HEK293T (cell line): ENCODE measurements at places on chromosomes 5 and 9.

- no peak for DNase-seq
These were observed 124.9 kb downstream of the TMEM167A start for GRCh38 chr5:82952326-82952725.

GRCh38 chr9:100426530-100427365 lies at the start of gene MSANTD3:
Gene MSANTD3, plus strand, starts transcription at chr9:100427143. Its CDS starts 14,796 bp downstream, at chr9:100441939.
- peak; percentile 78 for DNase-seq

DNA sequence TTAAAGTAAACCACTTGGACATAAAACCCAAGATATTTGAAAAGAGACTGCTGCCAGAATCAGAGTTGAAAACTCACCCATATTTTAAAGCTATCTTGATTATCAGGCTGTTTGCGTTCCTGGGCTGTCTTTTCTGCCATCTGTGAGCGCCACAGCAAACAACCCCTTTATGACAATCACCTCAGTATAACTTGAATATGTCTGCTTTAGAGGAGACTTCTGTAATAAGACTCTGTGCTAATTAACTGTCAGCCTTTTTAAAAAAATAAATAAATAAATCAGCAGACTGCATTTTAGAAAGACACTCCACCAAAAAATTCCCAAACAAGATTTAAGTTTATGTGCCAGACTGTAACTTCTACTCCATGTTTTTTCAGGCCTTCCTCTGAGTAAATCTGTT lies 375.7 kb upstream of the CCNH start:
- no peak for DNase-seq

DNA sequence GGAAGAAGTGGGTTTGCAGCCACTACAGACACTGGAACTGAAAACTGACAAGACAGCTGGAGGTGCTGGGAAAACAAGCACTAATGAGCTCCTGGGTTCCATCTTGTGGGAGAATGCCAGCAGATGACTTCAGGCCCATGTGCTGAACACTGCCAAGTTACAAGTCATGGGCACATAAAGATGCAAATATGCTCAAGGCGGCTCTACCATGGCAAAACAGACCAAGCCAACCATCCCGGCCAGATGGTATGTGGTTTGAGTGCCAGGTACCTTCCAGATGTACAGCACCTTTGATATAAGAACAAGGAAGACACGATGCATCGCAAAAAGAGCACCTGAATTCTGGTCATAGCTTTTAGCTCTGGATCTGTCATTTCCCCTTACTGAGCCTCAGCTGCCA lies 19.9 kb downstream of the TNFSF8 start:
- DNase-seq = no peak

DNA sequence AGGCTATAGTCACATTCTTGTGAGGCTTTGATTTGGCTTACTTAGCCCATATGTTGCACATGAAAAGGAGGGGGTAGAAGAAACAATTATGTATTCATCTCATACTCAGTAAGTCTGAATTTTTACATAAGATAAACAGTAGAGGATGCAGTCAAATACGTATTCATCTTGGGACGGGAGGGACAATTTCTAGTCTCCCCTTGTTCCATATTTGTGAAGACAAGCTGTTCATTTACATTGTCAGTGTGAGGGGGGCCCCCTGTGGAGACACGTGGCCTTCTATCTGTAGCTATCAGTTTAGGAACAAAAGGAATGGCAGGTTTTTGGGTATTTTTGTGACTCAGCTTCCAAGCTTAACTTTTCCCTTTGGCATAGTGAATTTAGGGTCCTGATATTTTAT lies 49.2 kb upstream of the PPP1R2B start:
- no peak for DNase-seq

DNA sequence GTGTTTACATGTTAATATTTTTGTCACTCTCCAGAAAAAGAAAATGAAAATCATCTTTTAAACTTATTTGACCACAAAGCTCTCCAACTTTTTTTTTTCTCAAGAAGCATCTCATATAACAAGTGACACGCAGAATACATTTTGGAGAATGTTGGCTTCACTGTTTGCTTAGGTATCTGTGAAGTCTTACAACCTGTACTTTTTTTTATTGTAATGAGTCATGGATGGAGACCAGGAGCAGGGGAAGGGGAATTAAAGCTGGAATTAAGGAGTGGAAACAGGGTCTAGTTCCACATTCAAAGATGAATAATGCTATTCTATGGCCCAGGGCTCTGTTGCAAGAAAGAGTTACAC lies 211.9 kb downstream of the MAN2A1 start:
- DNase-seq = no peak

GRCh38 chr5:10625700-10626472 lies 62.0 kb downstream of the ANKRD33B start:
- no peak for DNase-seq

GRCh38 chr9:4143936-4144717 lies 155.7 kb downstream of the GLIS3 start:
- no peak for DNase-seq

GRCh38 chr9:108748776-108749175 lies 107.0 kb downstream of the ACTL7B start:
- no peak for DNase-seq

DNA sequence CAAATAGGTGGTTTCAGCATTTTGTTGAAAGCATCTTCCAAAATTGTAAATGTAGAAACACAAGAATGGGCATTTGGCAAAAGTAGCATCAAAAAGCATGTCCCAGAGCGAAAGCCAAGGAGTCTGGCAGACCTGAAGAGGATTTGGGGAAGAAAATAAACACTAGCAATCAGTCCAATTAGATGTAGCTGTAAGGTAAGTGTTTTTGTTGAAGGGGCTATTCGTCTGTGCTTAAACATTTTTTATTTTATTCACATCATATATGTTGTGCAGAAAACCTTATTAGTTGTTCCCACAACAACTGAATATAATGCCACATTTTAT lies 954.1 kb upstream of the COX7C start:
- peak; percentile 12 for DNase-seq

- DNase-seq = no peak
These were observed 17.6 kb upstream of the CDKN2B start for GRCh38 chr9:22026696-22027095.

GRCh38 chr5:77643654-77644370 lies 5.3 kb upstream of the OTP start:
- no peak for DNase-seq

GRCh38 chr9:91546574-91546973 lies 122.9 kb upstream of the NFIL3 start:
- DNase-seq = no peak

DNA sequence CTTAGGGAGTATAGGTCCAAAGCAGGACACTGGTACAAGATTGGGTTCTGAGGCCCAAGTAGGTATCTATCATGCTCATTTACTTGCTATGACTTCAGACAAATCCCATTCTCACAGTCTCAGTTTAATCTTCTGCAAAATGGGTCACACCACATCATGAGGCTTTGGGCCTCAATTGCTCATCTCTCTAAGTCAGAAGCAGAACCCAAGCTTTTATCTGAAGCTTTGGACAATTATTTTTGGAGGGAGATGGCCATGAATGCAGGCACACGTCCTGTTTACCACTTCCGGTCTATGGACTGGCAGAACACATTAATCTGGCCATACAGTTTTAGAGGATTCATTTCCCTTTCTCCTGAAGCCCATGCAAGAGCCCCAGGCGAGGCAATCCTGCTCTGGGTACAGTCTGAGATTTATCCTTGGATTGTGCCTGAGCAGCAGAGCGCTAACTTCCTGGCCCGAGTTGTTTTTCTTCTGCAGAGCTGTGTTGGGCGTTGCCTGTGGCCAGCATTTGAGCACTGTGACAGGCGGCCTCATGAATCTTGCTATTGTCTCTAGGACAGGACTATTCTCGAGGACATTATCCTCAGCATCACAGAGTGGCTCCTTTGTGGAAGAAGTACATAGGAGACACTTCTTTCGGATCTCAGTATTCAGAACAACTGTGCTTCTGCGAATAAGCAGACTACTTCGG lies 16.1 kb downstream of the SLC22A4 start:
- no peak for DNase-seq

DNA sequence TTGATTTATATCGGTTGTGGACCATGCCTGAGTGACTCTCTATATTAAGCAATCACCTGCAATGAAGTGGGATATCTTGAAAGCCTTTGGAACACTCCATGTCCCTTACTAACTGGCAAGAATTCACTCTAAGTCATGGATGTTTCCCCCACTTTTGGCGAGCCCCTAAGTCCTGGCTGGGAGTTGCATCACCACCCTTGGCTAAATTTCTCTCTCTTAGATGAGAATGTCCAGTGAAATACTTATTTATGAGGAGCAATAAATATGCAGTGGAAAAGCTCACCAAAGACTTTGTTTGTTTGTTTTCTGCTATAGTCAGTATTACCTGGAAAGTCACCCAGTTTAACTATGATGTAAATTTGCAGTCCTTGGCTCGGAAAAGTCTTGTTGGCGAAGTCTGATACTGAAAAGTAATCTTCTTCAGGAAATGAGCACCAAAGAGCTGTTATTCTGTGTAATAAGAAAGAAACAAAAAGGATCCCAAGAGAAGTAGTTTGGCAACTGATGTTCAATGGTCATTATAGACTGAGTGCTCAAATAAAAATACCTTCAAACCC lies 333.8 kb downstream of the DMRT2 start:
- no peak for DNase-seq

DNA sequence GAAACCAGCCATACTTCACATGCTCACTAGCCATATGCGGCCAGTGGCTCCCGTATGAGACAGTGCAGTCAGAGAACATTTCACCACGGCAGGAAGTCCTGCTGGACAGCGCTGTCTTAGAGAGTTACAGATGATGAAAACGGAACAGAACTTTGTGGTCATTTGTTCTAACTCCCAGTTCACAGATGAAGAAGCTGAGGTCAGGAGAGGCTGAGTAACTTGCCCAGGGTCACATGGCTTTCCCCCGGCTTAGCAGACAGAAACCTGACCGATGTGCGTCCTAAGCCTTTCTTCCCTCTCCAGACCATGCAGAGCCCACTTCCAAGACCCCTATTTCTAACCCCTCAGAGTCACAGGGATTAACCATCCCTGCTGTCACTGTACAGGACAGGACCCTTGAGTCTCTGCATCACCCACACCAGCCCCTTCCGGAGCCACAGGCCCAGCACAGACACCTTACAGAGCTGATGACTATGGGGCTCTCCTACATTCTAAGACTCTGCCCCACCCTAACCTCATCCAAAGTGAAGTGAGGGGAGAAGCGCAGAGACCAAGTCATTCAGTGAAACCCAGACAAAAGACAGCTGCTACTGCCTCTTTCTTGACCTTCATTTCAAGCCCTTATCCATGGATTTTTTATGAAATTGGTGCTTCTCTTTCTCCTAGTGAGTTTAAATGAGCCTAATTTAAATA lies 86.9 kb downstream of the PTPN3 start:
- no peak for DNase-seq
